ENCODE measurements at places on chromosomes 11 and 22. TPM values are rescaled to one million over a fixed set of nuclear protein-coding genes. Genes with fewer than 3 reads are reported as not detected.
A peak's percentile ranks its signal among the peaks of the same experiment; 100 is the strongest.

- no peak overlapping the region for H3K4me3 ChIP-seq
- H3K36me3 ChIP-seq: no peaks in the 10 kb centered on the region
- H3K4me1 ChIP-seq: peaks cover 5% of the 10 kb centered on the region
- no peaks in the 10 kb centered on the region for H3K27me3 ChIP-seq
- DNase-seq: no peak
- H3K27ac ChIP-seq: no peak overlapping the region
Measured at GRCh38 chr11:21861314-21861713, 331.6 kb upstream of the ANO5 start.

GRCh38 chr11:41309111-41309522, 150.3 kb downstream of the LRRC4C start:
- H3K27me3 ChIP-seq: no peaks in the 10 kb centered on the region
- DNase-seq: no peak
- H3K4me1 ChIP-seq: peaks cover 10% of the 10 kb centered on the region
- peaks cover 3% of the 10 kb centered on the region for H3K36me3 ChIP-seq
- H3K4me3 ChIP-seq: no peak overlapping the region

- no peak overlapping the region for H3K4me3 ChIP-seq
- peaks cover 3% of the 10 kb centered on the region for H3K36me3 ChIP-seq
- H3K4me1 ChIP-seq: peaks cover 2% of the 10 kb centered on the region
- no peak for DNase-seq
Measured at GRCh38 chr11:10478574-10479550, 23.8 kb downstream of the AMPD3 start.

- peaks cover 1% of the 10 kb centered on the region for H3K4me1 ChIP-seq
- H3K27ac ChIP-seq: no peak overlapping the region
- H3K4me3 ChIP-seq: no peak overlapping the region
- H3K27me3 ChIP-seq: peaks cover 30% of the 10 kb centered on the region
- DNase-seq: peak; percentile 9
Measured at GRCh38 chr11:2771758-2772466, 72.1 kb upstream of the KCNQ1OT1 start.

- no peaks in the 10 kb centered on the region for H3K36me3 ChIP-seq
- no peaks in the 10 kb centered on the region for H3K4me1 ChIP-seq
- no peak overlapping the region for H3K4me3 ChIP-seq
- no peak for DNase-seq
- H3K27ac ChIP-seq: no peak overlapping the region
Measured at GRCh38 chr11:44437122-44437521, 127.2 kb upstream of the ALX4 start.

GRCh38 chr22:46180370-46181137, 30.2 kb downstream of the PPARA start:
- H3K4me3 ChIP-seq: no peak overlapping the region
- no peaks in the 10 kb centered on the region for H3K27me3 ChIP-seq
- H3K4me1 ChIP-seq: no peaks in the 10 kb centered on the region
- H3K36me3 ChIP-seq: peaks cover 74% of the 10 kb centered on the region

The MUC2 gene
- total RNA-seq: not detected

All from progenitor cell of endocrine pancreas (in vitro differentiated cells).